ENCODE measurements at places on chromosomes 16 and 17. TPM values are rescaled to one million over a fixed set of nuclear protein-coding genes. Genes with fewer than 3 reads are reported as not detected.

DNA sequence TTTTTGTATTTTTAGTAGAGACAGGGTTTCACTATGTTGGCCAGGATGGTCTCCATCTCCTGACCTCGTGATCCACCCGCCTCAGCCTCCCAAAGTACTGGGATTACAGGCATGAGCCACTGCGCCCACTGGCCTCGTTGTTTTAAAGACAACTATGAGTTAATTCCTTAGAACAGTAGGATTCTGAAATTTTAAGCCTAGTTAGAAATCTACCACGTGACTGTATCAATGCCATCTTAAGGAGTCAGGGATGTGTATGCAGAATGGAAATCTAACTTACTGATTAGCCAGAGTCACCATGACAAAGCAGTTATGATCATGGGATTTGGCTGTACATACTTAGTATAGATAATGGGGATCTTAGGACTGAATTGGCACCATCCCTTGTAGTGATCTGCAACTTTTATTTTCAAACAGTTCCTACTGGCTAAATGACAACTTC, 2.8 kb downstream of the CEP20 start:
- no peak for DNase-seq

DNA sequence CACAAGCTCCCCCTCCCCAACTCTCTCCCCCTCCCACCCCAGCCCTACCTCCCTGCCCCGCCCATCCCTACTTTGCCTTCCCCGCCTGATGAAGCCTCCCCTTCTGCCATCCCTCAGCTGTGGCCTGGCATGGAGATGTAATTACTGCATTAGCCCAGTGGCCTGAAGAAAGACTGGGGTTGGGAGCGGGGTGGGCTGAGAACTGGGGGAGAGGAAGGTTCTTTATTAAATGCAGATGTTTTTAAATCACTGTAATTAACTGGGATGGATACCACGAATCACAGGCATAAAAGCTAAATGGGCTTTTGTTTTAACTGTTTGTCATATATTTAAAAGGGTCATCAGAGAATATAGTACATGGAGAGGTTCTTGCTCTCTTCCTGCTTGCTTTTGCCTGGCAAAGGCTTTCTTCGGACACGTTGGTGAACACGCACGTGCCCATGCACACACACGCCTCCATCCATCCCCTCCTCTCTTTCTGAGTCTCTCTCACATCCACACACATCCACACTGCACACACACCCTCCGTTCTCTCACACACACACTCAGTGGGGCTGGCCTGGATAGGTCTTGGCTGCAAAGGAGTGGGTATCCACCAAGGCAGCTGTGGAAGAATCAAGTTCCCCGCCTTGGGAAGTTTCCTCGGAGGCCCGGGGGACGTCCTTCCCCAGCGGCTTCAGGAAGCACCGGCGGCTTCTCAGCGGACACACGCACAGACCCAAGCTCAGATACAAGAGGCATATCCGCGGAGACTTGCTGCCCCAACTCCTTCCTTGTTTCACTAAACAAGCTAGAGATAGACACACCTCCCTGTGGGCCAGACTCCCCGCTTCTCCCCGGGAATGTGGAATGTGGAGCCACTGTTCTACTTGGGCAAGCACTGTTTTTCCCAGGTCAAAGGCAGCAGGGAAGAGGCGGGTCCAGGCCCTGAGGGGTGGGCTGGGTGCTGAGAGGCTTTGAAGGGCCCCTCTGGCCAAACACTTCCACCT, 27.4 kb upstream of the TNRC6C start:
- no peak for DNase-seq

DNA sequence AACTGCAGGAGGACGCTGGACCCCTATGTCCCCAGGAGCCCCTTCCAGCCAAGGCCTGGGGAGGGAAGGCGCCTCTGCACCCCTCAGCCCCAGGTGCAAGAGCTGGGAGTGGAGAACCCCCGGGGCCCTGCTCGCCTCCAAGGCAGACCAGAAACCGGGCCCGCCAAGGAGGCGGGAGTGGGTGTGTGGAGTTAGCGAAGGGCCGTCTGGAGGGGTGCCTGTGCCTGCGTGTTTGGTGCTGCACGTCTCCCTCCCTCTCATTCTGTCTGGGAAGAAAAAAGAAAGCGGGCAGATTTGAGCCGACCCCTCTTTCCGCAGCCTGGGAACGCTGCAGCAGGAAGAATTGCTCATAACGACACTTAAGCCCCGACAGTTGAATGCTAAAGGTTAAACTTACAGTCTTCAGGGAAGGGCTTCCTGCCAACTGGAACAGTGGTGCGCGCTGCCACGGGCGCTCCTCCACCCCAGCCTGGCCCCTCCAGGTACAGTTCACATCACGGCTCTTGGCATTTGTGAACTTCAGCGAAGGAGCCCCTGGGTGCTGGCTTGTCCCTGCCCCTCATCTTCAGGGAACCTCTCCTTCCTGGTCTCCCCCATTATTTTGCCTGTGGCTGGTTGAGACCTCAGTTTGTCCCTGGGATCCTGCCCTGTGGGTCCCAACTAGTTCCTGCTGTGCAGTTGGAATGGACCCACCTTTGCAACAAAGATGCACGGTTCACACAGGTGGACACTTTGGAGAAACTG, 19.2 kb upstream of the ZFHX3 start:
- DNase-seq, result no peak

DNAH2 gene
- total RNA-seq, result 0.31 TPM

DNA sequence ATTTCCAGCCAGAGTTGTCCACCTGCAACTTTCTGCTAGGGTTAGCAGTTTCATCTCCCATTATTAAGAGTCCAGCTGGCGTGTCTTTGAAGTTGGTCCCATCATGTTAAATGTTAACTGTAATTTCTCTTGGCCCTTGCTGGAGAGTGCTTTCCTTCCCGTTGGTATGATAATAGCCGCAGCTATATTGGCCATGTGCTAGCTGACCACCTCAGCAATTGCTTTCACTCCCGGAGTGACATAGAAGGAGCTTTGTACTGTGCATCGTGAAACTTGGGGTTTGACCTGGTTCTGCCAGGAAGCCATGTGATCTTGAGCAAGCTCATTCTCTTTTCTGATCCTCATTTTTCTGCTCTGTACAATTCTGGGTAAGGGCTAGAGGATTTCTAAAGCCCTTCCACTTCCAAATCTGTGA, 81.0 kb upstream of the TBX2 start:
- DNase-seq, result no peak

KRT24 gene
- total RNA-seq, result not detected

DNA sequence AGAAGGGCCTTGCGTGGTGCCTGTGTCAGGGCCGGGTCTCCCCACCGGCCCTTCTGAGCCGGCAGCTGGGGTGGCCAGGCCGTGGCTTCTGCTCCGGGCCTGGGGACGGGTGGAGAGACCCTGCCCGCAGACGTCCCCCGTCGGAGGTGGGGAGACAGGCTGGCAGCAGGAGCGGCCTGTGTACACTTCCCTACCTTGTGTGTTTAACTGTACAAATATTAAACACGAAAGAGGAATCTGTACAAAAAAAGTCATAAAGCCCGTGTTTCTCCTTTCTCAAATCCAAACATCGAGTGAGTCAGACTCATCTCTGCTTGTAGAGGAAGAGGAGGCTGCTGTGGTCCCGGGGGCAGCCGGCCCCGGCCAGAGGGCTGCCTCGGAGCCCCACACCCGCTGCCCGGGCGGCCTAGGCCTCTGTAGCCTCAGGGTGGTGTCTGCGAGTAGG, 2.0 kb downstream of the CACNA1H start:
- no peak for DNase-seq

Data from T-helper 17 cell (primary cell).